GM12865 (cell line): ENCODE measurements at places on chromosomes 2 and 18.
A peak's percentile ranks its signal among the peaks of the same experiment; 100 is the strongest.

GRCh38 chr2:238380785-238381184 is 45.9 kb upstream of the ASB1 start:
- no peak for DNase-seq

DNA sequence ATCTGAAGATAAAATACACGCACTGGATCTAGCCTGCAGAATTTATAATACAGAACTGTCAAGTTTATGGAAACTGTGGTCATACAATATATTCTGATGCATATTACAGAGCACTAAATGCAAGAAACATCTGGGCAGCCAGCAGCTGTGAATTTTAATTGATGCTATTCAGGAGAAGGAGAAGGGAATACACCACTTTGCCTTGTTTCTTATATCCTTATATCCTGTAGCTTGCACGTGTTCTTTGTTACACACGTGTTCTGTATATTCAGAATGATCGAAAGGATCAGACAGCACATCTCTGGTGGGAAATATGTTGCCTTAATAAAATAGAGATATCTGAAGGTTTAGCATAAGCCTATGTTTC is 335.8 kb downstream of the AGPS start:
- no peak for DNase-seq

GRCh38 chr2:157733263-157733662 is 104.6 kb upstream of the ACVR1C start:
- no peak for DNase-seq

GRCh38 chr2:69322631-69323030 is 64.4 kb downstream of the GFPT1 start:
- DNase-seq, result no peak

DNA sequence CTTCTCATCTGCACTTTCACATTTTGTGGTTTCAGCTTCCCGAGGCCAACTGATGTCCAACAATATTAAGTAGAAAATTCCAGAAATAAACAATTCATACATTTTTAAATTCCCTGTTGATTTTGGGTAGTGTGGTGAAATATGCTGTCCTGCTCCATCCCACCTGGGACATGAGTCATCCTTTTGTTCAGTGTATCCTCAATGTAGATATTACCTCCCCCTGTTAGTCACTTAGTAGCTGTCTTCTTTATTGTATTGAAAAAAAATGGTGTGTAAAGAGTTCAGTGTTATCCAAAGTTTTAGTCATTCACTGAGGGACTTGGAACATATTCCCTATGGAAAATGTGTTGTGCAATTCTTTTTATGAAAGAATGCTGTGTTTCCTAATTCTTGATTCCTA is 348.1 kb downstream of the SOCS6 start:
- DNase-seq, result no peak

DNA sequence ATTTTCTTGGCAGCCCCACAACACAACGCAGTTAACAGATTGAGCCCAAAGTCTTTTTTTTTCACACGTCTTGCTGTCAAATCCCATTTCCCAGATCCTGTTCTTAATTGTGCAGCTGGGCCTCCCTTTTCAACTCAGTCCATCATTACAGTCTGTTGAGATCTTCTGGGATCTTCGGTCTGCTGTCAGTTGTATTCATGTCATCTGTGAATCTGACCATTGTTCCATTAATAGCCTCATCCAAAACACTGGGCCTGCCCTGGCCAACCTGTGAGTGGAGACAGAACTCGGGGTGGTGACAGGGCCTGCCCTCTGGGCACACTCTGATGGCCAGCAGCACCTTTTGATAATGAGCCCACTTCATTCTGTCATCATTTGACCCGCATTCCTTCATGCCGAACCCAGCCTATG is 39.7 kb upstream of the SEMA4C start:
- DNase-seq, result no peak

- no peak for DNase-seq
Observed at GRCh38 chr2:160493227-160494028, at the start of gene RBMS1. TSS of gene RBMS1 (minus strand) at chr2:160493807. CDS start at chr2:160493363, 444 bp downstream.

DNA sequence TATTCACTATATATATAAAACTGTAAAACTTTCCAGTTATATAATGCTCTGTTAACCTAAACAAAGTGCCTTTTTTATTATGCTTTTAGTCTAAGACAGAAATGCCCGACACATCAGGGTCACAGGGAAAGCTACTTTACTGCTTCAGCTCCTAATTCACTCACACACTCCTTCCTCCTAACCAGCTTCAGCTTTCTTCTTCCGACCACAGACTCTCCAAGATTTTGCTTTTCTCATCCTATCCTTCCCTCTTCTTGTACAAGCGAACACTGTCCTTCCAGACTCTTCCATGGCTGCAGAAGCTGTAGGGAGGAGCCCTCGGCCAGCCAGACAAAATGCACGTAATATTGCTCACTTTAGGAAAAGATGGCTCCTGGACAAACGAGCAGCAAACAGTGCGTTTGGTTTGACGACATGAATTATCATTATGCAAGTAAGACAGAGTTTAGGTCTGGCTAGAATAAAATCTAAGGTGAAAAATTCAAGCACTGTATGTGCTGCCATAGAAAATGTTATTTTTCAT is 47.5 kb upstream of the HNRNPA3 start:
- DNase-seq, result peak; percentile 53

DNA sequence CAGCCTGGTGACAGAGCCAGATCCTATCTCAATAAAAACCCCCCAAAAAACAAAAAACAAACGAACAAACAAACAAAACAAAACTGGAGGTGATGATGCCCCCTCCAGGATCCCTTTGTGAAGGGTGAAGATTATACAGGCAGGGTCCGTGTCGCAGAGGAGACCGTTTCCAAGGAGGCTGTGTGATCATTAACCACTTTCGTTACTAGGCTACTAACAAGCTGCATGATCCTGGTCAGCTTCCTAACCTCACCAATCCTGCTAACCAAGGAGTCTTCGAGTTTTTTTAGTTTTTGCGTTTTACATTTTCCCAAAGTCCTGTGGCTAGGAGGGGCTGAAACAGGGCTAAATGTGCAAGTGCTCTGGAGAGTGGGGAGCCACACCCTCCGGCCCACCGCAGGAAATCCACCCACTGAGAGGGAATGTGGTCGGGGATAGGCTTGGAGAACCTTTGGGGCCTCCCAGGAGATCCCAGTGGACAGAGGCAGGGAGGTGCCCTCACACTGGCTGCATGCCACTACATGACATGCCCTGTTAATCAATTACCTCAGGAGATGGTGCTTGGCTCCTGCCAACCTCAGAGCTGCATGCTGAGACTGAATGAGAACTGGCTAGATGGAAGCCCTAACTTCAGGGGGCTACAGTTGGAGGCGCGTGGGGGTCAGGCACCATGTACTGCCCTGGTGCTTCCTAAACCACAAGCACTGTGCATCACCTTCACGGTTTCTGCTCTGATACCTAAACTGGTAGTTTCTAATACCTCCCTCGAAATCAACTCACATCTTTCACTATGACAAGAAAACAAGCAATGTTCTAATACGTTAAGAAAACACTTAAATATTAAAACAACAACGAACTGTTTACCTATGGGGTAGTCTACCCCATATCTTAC is 67.5 kb upstream of the RGPD5 start:
- peak; percentile 64 for DNase-seq

GRCh38 chr18:79259218-79259617 is 136.5 kb upstream of the NFATC1 start:
- DNase-seq, result no peak

DNA sequence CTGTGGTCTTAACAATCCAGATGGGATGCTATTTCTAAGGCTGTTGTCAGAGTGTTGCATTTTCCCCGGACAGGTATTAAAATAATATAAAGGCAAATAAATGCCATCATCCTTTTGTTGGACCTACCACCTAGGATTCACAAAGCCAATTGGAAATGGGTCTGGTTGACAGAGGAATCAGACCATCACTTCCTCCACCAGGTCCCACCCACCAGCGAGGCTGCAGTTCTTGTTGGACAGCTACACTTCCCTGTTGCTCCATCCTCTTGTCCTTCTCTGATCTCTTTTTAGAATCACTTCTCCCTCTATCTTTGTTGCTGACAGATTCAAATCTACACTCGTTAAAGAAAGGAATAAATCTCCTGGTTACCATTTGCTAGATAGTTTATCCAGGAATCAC is 1.1 kb downstream of the TMEM169 start:
- DNase-seq, result no peak

DNA sequence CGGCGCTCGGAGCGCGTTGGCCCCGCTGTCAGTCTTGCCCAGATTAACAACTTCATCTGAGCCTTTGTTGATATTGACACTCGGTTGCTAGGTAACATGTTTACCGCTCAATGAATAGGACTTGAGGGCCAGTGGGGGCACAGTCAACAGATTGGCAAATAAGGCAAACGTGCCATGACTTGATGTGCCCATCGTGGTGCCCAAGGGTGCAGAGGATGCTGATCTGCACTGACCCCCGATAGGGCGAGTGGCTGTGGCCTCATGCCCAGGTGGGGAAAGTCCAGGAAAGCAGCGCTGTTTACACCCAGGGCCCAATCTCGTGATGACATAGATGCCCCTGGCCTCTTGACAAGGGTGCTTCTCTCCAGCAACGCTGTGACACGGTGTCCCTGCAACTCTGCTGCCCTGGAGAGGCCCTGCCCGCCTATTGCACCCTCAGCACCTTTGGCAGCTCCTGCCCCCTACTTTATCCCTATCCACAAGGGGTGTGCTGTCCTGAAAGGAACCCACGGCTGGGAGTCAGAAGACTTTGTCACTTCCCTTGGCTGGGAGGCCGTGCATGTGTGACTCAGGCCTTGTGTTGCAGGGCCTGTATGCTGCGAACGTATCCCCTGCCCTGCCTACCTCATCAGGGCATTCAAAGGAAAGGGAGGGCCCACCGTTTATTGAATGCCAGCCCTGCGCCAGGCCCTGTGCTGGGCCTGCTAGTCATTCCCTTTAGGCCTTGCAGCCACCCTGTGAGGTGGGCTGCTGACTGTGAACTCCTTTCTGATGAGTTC is 158.0 kb downstream of the INHBB start:
- DNase-seq, result no peak

DNA sequence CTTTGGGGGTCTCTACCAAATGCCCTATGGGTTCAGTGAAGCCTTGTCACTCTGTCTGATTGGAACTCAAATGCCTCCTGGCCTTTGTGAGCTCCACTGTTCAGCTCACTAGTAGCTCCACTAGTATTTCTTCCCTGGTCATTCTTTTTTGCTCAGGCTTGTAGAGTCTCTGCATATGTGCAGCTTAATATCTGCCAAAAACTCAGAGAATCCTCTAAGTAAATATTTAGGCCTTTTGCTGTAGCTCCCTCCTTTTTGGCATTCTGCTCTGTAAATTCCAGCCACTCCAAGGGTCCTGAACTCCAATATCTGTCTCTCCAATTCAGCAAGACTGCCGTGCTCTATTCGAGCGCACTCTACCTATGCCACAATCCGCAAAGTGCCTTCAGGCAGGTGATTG is 146.5 kb downstream of the MAIP1 start:
- DNase-seq, result no peak

DNA sequence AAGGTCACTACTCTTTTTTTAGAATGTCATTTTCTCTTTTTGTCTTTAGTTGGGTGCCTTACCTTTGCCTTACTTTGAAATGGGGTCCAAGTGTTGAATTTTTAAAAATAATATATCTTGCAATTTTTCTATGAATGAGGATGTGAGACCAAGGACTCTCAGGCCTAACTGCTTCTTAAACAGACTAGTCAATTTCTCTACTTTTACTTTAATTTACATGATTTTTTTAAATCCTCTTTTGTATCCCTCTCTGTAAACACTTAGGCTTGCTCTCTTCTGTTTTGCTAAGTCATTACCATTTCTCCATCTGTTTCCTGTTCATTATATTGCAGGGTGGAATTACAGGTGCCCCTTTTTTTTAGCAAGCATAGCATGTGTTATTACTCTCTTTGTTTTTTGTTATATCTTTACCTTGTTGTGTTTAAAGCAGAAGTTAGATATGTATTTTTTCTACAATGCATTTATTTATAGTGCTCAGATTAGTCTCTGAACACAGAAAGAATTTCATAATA is 261.8 kb downstream of the SPAG16 start:
- DNase-seq, result no peak

DNA sequence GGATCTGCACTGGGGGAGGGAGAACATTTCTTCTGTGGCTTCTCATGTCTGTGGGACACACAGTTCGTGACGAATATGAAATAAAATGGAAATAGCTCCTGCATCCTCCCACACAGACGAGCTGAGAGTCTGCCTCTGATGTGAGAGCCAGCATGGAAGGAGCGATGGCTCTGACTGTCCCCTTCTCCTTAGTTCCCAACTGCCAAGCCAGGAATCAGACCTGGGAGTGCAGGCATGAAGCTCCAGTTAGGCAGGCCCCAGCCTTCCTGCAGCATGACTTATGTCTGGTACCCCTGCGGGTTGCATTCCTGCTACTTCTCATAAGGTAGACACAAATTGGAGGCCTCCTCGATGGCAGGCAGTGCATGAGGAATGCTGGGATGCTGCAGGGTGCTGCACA is 56.2 kb downstream of the PRKCE start:
- DNase-seq, result no peak

DNA sequence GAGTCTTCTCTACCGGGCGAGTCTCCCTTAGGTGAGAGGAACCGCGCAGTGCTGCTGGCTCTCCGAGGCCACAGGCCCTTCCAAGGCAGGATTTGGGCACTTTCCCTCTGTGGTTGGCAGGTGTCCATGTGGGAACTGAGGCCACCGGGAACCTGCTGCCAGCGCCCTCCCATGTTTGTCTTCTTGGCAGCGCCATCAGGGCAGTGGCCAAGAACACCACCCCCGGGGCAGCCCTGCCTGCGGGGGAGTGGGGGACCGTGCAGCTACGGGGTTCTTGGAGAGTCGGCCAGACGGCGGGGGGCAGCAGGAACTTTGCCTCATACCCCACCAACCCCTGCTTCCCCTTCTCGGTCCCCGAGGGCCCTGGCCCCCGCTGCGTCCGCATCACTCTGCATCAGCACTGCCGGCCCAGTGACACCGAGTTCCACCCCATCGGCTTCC is 10.0 kb downstream of the CAPN10 start:
- no peak for DNase-seq

DNA sequence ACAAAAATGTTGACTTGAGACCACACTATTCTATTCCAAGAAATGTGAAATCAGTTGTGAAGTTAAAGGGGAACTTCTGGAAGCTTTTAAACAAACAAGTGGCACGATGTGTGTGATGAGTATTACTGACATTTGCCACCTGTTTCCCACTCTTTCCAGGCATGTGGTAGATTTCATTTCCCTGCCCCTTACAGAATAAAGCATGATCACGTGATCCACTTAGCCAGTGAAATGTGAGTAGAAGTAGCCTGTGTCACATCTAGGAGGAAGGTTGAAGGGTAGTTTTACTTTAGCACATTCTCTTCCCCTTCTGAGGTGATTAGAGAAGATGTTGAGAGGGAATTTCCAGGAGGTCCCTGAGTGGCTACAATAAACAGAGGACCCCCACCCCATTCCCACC is 3.8 kb downstream of the COL4A4 start:
- no peak for DNase-seq

DNA sequence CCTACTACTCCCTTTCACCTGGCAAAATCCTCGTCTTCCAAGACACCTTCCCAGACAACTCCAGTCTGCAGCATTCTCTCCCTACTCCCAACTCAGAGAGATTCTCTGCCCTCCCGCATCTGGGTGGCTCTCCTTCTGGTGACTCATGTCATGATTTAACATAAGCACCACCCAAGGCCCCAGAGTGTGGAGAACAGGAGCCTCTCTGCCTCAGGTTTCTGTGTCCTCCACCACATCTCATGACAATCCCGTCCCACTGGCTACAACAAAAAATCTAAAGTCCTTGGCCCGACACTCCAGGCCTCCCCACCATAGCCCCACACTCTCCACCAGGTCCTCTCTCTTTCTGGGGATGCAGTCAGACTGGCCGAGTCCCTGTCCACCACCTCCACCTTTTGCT is 197.1 kb downstream of the BCL11A start:
- peak; percentile 36 for DNase-seq

- no peak for DNase-seq
Observed at GRCh38 chr2:71951718-71952404, 195.8 kb downstream of the CYP26B1 start.

- no peak for DNase-seq
Observed at GRCh38 chr18:74880706-74881278, 283.1 kb downstream of the ZNF407 start.
